NCI-H187 (cell line): ENCODE measurements at places on chromosomes 4 and X.

DNA sequence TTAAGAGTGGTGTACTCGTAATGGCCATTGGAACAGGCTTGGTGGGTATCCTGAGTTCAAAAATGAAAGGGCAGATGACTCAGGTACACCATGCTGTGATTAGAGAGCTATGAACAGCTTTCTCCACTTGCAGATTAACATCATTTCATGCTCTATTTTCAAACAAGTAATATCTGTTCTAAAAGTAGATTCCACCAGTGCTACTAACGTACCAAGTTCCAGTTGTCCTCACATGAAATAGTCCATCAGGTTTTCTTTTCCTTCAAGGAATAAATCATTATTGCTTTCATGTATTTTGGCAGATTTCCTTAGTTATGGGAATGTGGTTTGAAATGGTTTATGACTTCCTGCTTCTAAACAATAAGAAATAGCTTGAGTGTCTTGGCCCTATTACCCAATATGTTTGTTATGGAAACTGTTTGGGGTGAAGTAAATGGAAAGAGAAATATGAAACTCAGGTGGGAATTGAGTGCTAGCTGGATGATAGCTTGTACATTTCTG is 49.9 kb downstream of the PCDH7 start:
- DNase-seq: no peak

DNA sequence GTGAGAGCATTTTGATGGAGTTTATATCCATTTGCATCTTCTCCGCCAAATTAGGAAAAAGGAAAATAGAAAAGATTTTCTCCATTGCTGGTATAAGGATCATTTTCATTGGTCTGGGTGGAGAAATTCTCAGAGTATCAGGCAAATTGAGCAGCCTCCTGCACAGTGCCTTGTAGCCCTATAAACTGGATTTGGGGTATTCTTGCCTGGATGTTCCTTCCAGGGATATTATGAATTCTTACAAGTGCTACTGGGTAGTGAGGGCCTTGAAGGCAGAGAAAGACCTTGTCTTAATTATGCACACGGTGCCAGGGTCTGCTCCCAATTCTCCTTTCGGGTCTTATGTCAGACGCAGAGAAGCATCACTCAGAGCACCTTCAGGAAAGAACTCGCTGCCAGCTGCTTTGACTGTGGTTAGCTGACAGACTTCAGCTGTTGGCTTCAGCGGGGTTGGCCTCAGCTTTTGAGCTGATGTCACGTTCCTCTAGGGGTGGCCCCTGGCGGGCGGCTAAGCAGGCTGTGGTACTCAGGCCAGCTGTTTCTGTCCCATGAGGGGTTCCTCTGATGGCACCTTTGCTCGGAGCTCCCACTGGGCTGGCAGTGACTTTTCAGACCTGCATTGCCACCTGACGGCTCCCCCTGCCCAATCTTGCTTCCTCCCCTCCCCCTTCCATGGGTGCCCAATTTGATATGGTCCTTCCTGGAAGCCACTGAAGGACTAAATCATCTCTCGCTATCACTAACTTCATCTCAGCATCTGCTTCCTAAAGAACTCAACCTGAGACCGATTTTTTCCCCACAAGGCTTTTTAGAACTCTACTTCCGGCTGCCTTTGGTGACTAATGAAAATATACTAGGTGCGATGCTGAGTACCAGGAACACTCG is 519.5 kb downstream of the BCOR start:
- DNase-seq: no peak

GRCh38 chr4:46270986-46271596 is 118.8 kb downstream of the GABRA2 start:
- no peak for DNase-seq

DNA sequence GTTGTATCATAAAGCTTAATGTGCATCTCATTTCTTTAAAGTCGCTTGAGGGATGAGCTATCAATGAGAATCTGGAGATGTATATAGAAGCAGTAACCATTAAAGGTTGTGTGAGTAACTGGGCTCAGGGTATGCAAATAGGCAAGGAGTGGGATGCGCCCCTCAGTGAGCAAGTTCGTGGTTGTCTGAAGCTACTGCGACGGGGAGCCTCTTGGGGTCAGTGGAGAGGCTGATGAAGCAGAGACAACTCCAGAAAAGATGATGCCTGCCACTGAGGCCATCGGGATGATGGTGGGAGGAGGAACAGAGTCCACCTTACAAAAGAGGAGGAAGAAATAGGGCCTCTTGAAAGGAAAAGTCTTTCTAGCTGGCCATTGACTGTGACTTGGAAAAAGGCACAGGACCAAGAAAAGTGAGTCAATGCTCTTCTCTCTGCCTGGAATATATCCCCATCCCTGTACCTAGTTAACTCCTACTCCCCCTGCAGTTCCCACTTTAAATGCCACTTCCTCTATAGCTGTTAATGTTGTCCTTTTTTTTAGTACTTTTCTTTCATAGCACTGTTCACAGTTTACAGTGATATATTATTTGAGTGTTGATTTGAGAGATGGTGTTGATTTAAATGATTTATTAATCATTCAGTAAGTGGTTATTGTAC is 51.4 kb upstream of the LSM6 start:
- no peak for DNase-seq

- no peak for DNase-seq
Observed at GRCh38 chrX:139826065-139827044, 106.5 kb downstream of the ATP11C start.
